ENCODE measurements at places on chromosomes 5 and 9.

DNA sequence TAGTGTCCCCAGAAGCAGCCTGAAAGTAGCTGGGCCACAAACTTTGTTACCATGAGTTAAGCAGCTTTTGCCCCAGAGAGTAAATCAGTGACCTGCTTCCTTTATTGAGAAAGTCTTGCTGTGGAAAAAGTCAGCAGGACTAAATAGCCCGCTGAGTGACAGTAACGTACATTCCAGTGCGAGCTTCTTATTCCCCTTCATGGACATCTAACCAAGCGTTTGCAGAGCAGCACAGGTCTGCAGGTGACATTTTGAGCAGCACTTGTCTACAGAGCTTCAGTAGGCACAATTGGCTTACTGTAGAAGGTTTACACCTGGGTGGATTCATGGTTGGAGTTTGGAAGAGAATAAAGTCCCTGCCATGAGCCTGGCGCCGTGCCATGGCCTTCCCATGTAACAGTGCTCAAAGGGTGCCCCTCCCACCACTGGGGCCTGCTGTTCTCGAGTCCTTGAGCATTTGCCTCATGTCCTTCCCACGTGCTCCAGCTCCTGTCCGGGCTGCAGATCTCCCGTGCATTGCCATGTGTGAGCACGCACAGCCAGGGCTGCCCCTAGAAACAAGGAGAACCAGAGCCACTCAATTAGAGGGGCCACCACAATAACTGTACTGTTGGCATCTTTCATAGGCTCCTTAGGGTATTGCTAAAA is 41.3 kb upstream of the GRHPR start:
- DNase-seq: no peak

DNA sequence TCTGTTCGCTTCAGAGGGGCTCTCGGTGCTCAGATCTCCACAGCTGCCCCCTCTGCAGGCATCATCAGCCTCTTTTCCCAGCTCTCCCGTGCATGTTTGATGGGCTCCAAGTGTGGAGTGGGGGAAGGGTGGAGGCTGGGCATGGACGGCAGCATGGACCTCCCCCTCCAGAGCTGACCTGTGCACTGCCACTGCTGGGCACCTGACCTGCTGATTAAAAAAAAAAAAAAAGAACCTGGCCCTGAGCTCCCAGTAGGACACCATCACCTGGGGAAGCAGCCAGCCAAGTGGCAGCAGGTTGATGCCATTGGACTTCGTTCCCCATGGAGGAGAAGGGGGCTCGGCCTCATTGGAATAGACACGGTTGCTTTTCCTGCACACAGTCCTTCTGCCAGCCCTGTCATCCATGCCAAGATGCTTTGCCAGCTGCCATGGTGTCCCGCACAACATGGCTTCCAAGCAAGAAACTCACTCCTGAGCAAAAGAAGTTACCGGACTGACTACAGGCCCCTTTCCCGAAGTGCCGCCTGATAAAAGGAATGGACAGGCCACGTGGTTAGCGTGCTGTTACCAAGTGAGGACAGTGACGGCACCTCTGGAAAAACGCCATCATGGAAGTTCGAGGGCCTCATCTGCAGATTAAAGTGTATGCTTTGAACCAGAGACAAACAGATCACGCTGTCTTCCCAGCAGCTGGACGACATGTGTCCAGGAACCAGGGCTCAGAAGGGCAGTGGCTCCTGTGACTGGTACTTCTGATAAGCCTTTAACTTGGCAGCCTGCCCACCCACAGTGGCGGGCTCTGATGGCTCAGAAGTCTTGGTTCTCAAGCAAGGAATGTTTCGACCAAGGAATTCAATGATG is 14.7 kb upstream of the BRD3OS start:
- DNase-seq: no peak

DNA sequence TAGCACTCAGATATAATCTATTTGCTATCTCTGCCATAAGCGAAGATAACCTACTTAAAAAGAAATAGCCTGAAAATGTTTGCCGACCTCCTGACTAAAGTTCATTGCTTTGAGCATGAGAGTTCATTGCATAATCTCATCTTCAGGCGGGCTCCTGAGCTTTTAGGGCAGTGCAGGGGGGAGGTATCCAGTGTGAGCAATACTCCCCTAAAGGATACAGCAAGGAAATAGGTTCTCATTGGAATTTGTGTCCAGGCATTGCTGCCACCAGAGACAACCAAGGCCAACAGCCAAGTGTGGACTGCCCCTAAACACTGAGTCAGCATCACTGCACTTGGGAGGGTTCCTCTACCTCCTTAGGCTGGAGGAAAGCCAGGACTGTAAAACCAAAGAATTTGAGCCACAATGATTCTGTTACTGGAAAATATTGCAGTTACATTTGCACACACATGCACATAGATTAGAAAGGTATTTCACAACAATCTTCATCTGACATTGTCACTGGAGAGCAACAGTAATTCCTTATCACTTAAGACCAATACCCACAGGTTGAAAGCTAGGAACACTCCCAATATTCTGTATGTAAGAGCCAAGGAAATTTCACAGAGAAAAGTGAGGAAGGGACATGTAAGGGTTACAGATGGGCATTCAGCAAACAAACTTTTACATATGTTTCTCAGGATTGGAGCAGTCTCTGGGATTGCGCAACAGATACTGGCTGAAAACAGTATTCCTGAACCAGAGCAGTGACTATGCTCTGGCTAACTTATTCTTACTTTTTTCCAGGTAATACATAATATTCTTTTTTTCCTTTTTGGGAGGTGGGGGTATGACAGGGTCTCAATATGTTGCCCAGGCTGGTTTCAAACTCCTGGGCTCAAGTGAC is 98.6 kb upstream of the TLE1 start:
- DNase-seq: no peak

- DNase-seq: no peak
Measured at GRCh38 chr5:177371120-177372033, 12.9 kb upstream of the SLC34A1 start.
